ENCODE measurements at places on chromosomes 6 and 20.

- no peak for DNase-seq
Observed at GRCh38 chr6:168117942-168118341, 38.9 kb upstream of the FRMD1 start.

DNA sequence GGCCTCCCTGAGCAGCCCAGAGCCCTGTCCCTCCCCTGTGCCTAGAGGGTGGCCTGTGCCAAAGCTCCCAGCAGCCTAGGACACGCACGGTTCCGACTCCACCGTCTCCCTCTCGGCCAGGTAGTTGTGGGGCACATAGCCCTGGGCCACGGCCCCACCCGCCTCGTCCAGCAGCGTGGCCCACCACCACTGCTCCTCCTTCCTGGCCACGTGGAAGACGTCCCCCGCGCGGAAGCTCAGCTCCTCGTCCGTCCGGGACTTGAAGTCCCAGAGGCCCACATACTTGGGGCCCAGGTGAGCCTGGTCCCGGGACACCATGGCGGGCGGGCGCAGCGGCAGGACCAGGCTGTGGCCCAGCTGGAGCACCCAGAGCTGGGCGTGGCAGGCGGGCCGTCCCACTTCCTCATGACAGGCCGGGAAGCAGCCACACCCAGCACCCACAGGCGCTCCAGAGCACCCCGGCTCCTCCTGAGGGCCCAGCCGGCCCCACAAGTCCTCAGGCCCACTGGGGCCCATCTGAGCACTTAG, at the start of gene PTK6:
Gene PTK6 (minus strand): TSS at position 380 of the 528 bp plus-strand sequence. CDS start 62 bp downstream, at position 318.
- no peak for DNase-seq

GRCh38 chr6:27679308-27679963, 206.5 kb upstream of the ZNF184 start:
- DNase-seq = no peak

- no peak for DNase-seq
Observed at GRCh38 chr6:119294984-119295383, 54.6 kb downstream of the MAN1A1 start.

GRCh38 chr6:136967876-136968752, 46.0 kb downstream of the SLC35D3 start:
- peak; percentile 59 for DNase-seq

GRCh38 chr6:163648868-163649267, 234.3 kb downstream of the QKI start:
- DNase-seq = no peak

DNA sequence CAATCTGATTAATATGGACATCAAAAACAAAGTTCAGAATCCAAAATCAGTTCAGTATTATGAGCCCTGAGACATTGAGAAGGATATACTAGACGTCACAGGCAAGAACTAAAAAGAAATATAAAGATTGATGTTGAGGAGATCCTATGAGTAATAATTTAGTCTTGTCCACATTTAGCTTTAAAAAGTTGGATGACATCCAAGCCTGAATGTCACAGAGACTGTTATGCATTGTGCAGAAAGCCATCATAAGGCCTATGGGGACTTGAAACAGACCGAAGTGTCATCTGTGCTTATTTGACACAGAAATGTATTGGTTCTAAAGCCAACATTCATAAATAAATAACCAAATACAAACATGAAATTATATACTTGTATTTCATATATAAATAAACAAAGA, 581.8 kb upstream of the MMS22L start:
- no peak for DNase-seq

DNA sequence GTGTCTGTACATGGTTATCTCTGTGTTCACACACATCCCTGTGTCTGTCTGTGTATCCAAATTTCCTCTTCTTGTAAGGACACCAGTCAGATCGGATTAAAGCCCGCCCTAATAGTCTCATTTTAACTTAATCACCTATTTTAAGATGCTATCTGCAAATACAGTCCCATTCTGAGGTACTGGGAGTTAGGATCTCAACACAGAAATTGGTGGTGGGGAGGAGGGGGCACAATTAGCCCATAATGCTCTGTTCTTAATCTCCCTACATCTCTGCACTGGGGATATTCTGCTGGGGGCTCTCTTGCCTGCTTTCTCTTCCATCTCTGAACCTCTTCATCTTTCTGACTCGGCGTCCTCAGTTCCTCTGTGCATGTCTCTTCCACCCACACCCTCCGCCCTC, 320.7 kb downstream of the CDC5L start:
- no peak for DNase-seq

- DNase-seq = peak; percentile 45
Observed at GRCh38 chr6:159693894-159694545, 979 bp upstream of the SOD2 start.

DNA sequence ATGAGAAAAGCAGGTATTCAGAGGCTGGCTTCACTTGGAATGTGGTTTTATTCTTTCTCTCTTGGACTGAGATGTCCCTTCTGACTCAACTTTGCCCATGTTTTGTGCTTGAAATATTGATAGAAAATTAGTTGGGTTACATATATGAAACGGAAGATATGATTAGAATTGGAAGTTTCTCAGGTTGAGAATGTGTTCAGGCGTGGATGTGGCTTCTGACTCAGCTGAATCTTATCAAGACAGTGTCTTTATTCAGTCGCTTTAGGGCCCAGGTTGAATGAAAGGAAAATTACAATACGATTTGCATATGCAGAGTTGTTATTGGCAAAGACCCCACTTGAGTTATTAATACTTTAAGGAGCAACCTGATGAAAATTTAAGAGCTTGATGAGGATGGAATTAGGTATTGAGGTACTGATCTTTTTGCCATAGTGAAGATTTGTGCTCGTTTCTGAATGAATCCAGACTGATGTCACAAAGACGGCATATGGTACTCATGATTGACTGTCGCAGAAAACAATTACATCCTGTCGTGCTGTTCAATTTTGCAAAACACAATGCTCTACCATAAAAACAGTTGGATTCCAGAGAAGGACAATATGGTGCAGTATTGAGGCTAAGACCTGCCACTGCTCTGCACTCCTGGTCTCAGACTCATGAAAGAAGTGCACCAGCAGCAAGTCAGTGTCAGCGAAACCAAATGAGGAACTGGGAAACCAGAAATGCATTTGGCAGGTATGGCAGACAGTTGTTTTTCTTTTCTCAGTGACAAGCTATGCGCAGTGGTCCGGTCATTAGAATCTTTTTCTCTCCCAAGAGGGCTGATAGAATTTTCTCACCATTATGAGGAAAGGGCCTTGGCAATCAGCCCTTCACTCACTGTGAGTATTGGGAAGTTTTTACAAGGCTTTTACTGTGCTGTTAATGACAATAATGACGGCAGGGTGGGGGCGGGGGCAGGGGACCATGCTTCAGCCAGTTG, 158.3 kb downstream of the DOK5 start:
- DNase-seq = no peak

GRCh38 chr6:113338644-113339043, 518.5 kb upstream of the MARCKS start:
- DNase-seq = no peak

All from right forelimb (tissue), 1 donor.